Renal cortical epithelial cell (primary cell): ENCODE measurements at places on chromosomes 6 and 20.

GRCh38 chr6:41062056-41062455 lies 9.1 kb downstream of the APOBEC2 start:
- DNase-seq: no peak

GRCh38 chr6:125611573-125612344 lies 137.7 kb upstream of the HEY2 start:
- DNase-seq: peak; percentile 82

GRCh38 chr6:75169689-75170586 lies 35.9 kb downstream of the COL12A1 start:
- no peak for DNase-seq

GRCh38 chr6:160265869-160266476 lies 7.4 kb upstream of the SLC22A2 start:
- no peak for DNase-seq

- DNase-seq: peak; percentile 43
These were observed 97.5 kb downstream of the ARMC2 start for GRCh38 chr6:108945681-108946159.

GRCh38 chr20:63778857-63779256 lies 39.3 kb downstream of the SLC2A4RG start:
- DNase-seq: no peak

DNA sequence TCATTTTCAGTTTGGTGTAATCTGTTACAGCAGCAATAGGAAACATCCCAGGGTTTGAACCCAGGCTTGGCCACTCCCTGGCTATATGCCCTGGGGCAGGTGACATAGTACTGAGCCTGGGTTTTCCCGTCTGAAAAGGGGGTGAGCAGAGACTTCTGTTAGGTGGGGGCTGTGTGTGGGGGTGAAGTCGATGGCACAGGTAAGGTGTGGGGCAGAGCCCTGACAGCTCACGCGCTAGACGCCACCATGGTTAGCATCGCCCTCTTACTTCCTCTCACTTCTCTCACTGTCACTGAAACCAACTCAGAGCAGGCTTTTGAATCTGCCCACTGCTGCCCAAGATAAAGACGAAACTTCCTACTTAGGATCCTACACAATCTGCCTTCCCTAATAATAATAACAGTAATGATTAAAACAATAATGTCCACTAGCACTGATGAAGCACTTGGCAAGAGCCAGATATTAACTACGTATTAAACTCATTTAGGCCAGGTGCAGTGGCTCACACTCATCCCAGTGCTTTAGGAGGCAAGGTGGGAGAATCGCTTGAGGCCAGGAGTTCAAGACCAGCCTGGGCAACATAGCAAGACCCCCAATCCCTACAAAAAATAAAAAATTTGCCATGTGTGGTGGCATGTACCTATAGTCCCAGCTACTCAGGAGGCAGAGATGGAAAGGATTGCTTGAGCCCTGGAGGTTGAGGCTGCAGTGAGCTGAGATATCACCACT lies 117.9 kb upstream of the PTPN1 start:
- DNase-seq: no peak

DNA sequence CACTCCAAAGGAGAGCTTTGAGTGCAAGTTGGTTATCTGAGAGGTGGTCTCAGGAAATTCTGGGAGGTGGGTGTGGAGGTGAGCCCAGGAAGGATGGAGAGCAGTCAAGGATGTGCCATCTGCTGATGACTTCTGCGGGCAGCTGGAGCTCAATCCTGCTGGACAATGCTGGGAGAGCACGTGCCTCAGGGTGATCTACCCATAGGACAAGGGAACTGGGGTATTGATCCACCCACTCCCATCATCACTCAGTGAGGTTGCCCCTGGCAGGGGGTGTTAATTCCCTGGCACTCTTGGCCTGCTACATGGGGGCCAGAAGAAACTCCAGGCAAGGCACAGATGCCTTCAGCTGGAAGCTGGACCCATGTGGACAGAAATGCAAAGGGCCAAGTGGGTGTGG lies 7.1 kb upstream of the ZBP1 start:
- no peak for DNase-seq

GRCh38 chr6:116595247-116595646 lies 21.0 kb upstream of the RSPH4A start:
- DNase-seq: no peak

GRCh38 chr6:1335367-1336037 lies 23.6 kb downstream of the FOXQ1 start:
- DNase-seq: peak; percentile 99

DNA sequence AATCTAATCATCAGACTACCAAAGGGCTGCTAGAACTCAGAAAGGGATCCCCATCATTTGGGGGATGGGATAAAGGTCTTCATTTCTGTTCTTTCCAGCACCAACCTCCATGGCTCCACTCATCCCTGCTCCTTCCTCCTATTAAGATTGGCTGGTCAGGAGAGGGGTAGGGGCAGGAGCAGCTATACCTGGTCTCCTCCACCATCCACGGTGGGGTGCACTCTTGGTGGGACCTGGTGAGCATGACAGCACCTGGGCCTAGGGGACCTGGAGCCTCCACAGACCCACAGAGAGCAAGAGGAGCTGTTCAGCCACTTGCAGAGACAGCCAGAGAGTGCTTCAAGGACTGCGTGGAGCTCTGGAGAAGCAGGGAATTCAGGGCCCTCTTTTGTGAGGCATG lies 6.1 kb upstream of the ULBP2 start:
- DNase-seq: no peak

GRCh38 chr20:3171391-3172125 lies 1.8 kb downstream of the LZTS3 start:
- DNase-seq: no peak

- no peak for DNase-seq
These were observed 40.2 kb downstream of the ITCH start for GRCh38 chr20:34403063-34403827.

DNA sequence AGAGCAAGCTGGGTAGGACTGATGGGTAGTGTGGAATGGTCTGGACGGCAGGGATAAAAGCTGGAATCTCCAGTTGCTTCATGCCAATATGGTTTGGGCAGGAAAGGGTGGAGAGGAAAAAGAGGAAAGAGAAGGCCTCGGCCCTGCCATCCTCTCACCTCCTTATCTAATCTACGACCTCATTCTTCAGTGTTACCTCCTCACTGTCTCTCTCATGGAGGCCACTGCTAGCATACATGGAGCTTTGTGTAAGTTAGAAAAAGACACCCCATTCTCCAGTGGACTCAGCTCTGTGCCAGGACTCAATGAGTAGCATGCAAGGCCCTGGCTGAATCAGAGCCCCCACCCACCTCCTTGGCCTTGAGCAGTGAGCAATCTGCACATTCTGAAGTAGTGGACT lies 6.1 kb upstream of the ARID1B start:
- DNase-seq: no peak

GRCh38 chr6:123909989-123910388 lies 106.3 kb downstream of the NKAIN2 start:
- DNase-seq: no peak

- DNase-seq: peak; percentile 87
These were observed 336.8 kb downstream of the RFPL4B start for GRCh38 chr6:112683926-112684325.

DNA sequence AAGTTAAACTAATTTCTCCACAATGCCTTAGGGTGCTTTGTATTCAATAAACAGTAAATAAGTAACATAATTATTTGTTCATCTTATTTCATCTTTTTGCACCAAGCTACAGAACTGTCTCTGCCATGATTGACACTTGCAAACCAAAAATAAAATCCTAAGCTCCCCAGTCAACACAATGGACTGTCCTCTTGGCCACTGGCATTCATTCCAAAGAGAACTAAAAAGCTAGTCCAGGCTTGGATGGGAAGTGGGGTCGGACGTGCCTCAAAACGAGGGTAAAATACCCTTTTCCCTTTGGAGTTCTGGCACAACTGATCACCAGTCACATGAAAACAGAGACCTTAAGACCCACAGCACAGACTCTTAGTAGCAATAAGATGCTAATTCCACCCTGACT lies 66.4 kb upstream of the THBS2 start:
- no peak for DNase-seq

- DNase-seq: peak; percentile 42
These were observed 83.2 kb upstream of the TBX18 start for GRCh38 chr6:84847390-84848160.

GRCh38 chr6:28606424-28607391 lies 81.0 kb downstream of the GPX5 start:
- DNase-seq: peak; percentile 60

GRCh38 chr6:14147891-14148290 lies 30.3 kb downstream of the CD83 start:
- DNase-seq: peak; percentile 44

GRCh38 chr6:134351615-134352474 lies 33.9 kb upstream of the SGK1 start:
- DNase-seq: no peak

GRCh38 chr20:21513881-21514540 lies at the start of gene NKX2-2:
Gene NKX2-2, minus strand, starts transcription at chr20:21514064. Its CDS starts 395 bp downstream, at chr20:21513669.
- DNase-seq: no peak

DNA sequence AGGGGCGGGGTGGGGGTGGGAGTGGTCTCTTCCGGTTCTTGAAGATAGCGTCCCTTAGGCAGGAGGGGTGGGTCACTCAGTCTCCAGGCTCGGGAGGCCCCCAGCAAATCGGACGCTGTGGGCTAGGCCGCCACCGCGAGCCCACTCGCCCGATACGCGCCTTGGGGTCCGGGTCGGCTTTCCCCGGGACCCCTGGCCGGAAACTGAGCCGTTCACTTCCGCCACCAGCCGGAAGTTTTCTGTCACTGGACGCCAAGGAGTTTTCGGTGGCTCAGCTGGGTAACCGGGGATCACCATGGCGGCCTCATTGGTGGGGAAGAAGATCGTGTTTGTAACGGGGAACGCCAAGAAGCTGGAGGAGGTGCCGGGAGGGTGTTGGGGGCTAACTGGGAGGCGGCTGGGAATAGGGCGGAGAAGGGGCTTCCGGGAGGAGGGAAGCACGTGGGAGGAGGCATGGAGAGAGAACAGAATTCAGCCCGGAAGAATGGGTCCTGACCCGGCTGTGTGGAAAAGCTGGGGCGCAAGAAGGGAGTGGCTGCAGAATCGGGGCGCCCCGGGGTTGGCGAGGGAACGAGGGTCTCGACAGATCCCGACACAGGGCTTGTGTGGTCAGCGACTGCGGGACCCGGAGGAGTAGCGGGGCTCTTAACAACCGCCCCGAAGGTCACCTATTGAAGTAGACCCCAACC lies at the start of gene ITPA:
TSS of gene ITPA (plus strand) at position 242 of the 689 bp plus-strand sequence. CDS start at position 296, 54 bp downstream.
- DNase-seq: peak; percentile 29
